Dermis microvascular lymphatic vessel endothelial cell (primary cell): ENCODE measurements at places on chromosomes 1 and 21. TPM values are rescaled to one million over a fixed set of nuclear protein-coding genes. Genes with fewer than 3 reads are reported as not detected.
A peak's percentile ranks its signal among the peaks of the same experiment; 100 is the strongest.

- no peak for DNase-seq
These were observed 128.5 kb downstream of the DAB1 start for GRCh38 chr1:57295326-57295725.

- DNase-seq, result no peak
These were observed 1.7 kb upstream of the DUSP10 start for GRCh38 chr1:221743416-221744208.

- peak; percentile 97 for DNase-seq
These were observed 119.2 kb downstream of the ITSN1 start for GRCh38 chr21:33761441-33762036.

DNA sequence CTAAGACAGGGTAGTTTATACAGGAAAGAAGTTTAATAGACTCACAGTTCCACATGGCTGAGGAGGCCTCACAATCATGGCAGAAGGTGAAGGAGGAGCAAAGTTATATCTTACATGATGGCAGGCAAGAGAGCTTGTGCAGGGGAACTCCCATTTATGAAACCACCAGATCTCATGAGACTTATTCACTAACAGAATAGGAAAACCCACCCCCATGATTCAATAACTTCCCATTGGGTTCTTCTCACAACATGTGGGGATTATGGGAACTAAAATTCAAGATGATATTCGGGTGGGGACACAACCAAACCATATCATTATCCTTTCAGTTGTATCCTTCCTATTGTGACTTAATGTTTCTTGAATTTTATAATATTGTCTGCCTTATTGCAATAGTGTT lies 13.4 kb upstream of the DDAH1 start:
- DNase-seq, result no peak

GRCh38 chr1:198121056-198121826 lies 35.6 kb upstream of the NEK7 start:
- no peak for DNase-seq

DNA sequence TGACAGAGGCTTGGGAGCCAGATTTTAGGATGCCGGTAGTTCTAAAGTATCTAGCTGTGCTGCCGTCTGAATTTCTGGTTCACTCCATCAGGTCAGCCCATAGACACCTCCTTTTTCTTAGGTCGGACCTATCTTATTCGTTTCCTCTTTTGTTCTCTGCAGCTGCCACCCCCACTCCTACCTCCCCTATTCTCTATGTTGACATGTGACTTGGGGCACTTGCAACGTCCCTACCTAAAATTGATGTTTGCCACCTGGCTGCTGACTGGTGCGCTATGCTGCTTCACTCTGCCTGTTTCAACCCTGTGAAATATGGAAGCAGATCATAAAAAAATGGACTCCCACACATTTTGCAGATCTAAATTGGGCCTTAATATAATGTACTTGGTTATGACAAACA lies 55.3 kb downstream of the PBX1 start:
- DNase-seq, result no peak

GRCh38 chr1:169682071-169682470 lies 29.3 kb downstream of the SELL start:
- DNase-seq, result no peak

The MANEAL gene
- total RNA-seq, result 0.64 and 1.6 TPM in 2 replicates

The C1QA gene
- not detected in 2 replicates for total RNA-seq

- no peak for DNase-seq
These were observed 7.2 kb upstream of the NHLH1 start for GRCh38 chr1:160359559-160360226.

The RAB3B gene
- total RNA-seq, result 2.1 and 4.0 TPM in 2 replicates

- peak; percentile 65 for DNase-seq
These were observed 741 bp downstream of the RGS2 start for GRCh38 chr1:192809307-192810252.

GRCh38 chr21:25637851-25638659 lies 1.0 kb upstream of the JAM2 start:
- DNase-seq, result no peak
